CD4-positive, CD25-positive, alpha-beta regulatory T cell (primary cell): ENCODE measurements at places on chromosomes 2 and 18. TPM values are rescaled to one million over a fixed set of nuclear protein-coding genes. Genes with fewer than 3 reads are reported as not detected.

The CHRND gene
- not detected for total RNA-seq

The IL37 gene
- not detected for total RNA-seq

The DYNAP gene
- not detected for total RNA-seq

The ZRANB3 gene
- 4.6 TPM for total RNA-seq

The PSMA8 gene
- 0.30 TPM for total RNA-seq

The CAPN14 gene
- 0.20 TPM for total RNA-seq

The ZNF385B gene
- not detected for total RNA-seq

GRCh38 chr2:74515981-74516633 is 1.9 kb downstream of the TLX2 start:
- no peak overlapping the region for H3K4me3 ChIP-seq
- peak; percentile 71 for DNase-seq
- peaks cover 33% of the 10 kb centered on the region for H3K4me1 ChIP-seq
- no peaks in the 10 kb centered on the region for H3K36me3 ChIP-seq
- no peak overlapping the region for H3K27ac ChIP-seq

GRCh38 chr2:65228263-65228750 is 676 bp downstream of the ACTR2 start:
- H3K4me1 ChIP-seq: peaks cover 53% of the 10 kb centered on the region
- H3K36me3 ChIP-seq: peaks cover 16% of the 10 kb centered on the region
- peak; percentile 72 for DNase-seq
- H3K27ac ChIP-seq: peak overlapping the region; percentile 99
- peak overlapping the region; percentile 97 for H3K4me3 ChIP-seq
- H3K27me3 ChIP-seq: no peaks in the 10 kb centered on the region

GRCh38 chr2:109030870-109031475 is 42.0 kb upstream of the EDAR start:
- no peaks in the 10 kb centered on the region for H3K27me3 ChIP-seq
- H3K27ac ChIP-seq: peak overlapping the region; percentile 84
- H3K4me1 ChIP-seq: peaks cover 68% of the 10 kb centered on the region
- peak overlapping the region; percentile 41 for H3K4me3 ChIP-seq

DNA sequence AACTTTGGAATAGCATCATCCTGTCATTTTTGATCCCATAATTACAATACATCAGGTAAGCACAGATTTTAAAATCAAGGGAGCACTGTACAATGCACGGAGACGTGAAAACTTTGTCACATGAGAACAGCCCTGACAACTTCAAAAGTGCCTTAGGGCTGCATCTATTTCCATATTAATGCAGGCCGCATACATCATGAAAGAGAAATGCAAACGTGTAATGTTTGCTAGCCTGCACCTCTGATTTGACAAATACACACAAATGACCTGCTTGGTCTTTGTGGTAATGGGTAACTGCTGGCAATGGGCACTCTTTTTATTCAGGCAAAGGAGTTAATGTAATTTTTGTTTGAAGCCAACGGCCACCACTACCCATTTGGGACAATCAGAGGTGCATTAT is 202.0 kb upstream of the EPHA4 start:
- H3K27me3 ChIP-seq: no peaks in the 10 kb centered on the region
- no peaks in the 10 kb centered on the region for H3K4me1 ChIP-seq
- no peaks in the 10 kb centered on the region for H3K36me3 ChIP-seq
- no peak for DNase-seq

DNA sequence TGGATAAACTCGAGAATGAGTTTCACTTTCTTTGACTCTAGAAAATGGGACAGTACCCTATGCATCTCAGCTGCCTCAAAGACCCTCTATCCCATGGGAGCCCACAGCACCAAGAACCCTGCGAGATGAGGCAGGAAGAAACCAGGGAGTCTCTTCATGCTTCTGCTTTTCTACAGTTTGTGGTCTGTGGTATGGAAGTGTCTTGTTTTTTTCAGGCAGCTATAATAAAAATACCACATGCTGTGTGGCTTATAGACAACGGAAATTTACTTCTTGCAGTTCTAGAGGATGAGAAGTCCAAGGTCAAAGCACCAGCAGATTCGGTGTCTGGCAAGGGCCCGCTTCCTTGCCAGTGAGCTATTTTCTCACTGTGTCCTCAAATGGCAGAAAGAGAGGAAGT is 257.9 kb downstream of the SUCLG1 start:
- no peak for DNase-seq
- H3K27ac ChIP-seq: no peak overlapping the region
- no peaks in the 10 kb centered on the region for H3K4me1 ChIP-seq
- H3K4me3 ChIP-seq: no peak overlapping the region
- peaks cover 3% of the 10 kb centered on the region for H3K27me3 ChIP-seq
- no peaks in the 10 kb centered on the region for H3K36me3 ChIP-seq

- no peaks in the 10 kb centered on the region for H3K27me3 ChIP-seq
- H3K27ac ChIP-seq: no peak overlapping the region
- no peak overlapping the region for H3K4me3 ChIP-seq
- no peaks in the 10 kb centered on the region for H3K4me1 ChIP-seq
These were observed 143.2 kb upstream of the KYNU start for GRCh38 chr2:142734231-142734630.

DNA sequence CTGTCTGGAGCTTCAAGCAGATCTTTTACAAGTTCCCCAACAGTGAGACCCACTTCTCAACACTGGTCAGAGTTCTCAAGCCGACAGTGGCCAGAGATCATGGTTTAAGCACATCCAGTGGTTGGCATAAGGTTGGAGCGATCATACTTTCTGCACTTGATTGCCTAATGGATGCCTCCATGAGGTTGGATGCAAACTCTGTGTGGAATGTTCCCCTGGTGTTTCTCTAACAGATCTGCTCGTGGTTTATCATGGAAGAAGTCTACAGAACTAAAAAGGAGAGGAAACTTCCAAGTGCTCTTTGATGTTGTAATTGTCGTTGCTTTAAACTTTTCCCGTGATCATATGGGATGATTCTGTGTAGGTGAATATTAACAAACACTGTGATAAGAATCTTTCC is 60.7 kb downstream of the SH3RF3 start:
- no peak for DNase-seq
- peaks cover 3% of the 10 kb centered on the region for H3K27me3 ChIP-seq
- H3K4me3 ChIP-seq: no peak overlapping the region
- no peaks in the 10 kb centered on the region for H3K4me1 ChIP-seq

DNA sequence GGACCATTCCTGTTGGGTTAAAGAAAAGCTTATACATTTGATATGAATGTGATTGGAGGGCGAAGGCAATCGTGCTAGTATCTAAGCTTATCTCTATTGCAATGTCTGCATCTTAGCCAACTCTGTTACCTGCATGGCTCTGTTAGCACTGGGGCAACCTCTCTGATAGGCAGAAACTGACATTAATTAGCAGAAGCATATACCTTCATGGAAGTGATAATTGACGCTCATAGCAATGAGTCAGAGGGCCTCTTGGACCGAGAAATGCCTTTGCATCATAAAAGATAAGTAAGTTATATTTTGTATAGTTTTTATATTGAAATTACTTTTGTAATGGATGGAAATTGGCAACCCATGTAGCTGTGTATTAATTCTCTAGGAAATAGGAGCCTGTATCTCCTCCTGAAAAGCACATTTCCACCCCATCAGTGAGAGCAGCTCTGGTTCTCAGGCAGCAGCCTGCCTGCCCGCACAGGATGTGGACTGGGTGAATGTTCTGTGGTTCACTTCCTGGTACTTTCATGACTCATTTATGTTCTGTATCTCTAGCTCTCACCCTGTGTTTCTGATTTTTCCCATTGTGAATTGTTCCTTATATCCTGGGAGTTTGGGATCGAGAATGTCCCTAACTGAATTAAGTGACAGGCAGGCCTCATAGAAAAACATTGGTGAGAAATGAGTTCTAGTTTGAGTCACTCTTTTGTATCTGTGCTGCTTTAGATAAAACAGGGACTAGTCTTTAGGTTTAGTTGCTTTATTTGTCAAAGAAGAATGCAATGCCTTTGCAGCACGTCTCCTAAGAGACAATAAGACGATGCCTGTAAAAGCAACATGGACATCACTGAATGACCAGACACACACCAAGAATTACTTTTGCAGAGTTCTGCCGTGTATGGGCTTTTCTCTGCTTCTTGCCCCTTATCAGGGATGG is 344.9 kb downstream of the DCDC2C start:
- no peaks in the 10 kb centered on the region for H3K36me3 ChIP-seq
- H3K4me1 ChIP-seq: no peaks in the 10 kb centered on the region
- H3K4me3 ChIP-seq: no peak overlapping the region
- no peaks in the 10 kb centered on the region for H3K27me3 ChIP-seq

- H3K36me3 ChIP-seq: no peaks in the 10 kb centered on the region
- H3K27ac ChIP-seq: no peak overlapping the region
- no peaks in the 10 kb centered on the region for H3K27me3 ChIP-seq
- H3K4me3 ChIP-seq: no peak overlapping the region
These were observed 77.0 kb upstream of the LGALSL start for GRCh38 chr2:64376926-64377325.

DNA sequence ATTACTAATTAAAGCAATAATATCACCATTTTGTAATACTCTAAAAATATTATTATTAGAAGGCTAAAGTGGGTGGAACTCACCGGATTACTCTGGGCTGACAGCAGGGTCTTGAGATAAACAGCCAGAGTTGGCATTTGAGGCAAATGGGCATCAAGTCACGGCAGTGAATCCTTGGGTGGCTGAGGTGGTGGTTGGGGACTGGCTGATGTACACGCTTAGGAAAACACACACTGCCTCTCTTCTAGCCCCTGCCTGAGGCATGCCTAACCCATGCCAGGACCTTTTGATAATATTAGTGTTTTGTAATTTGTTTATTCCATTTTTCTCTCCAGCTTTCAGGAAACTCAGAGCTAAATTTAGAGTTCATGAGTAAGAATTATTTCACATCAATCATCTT is 76.8 kb downstream of the ACKR3 start:
- DNase-seq: no peak
- no peaks in the 10 kb centered on the region for H3K4me1 ChIP-seq
- no peaks in the 10 kb centered on the region for H3K36me3 ChIP-seq
- H3K27me3 ChIP-seq: no peaks in the 10 kb centered on the region
- H3K27ac ChIP-seq: no peak overlapping the region
